T-helper 22 cell (primary cell): ENCODE measurements at places on chromosomes 7 and 10.
A peak's percentile ranks its signal among the peaks of the same experiment; 100 is the strongest.

DNA sequence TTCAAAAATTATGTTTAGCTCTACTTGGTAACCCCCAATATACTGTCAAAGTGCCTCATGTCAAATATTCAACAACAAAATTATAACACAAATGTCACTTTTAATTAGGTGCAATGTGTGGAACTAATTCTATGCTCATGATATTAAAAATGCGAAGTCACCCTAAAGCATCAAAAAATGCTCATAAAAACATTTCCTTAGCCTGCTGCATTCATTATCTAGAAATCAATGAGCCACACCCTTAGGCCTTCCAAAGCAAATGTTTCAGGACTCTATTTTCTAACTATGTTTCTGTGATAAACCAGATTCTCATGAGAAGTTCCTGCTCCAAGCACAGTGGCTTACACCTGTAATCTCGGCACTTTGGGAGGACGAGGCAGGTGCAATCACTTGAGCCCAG, 75.0 kb upstream of the ANK3 start:
- DNase-seq = no peak

- no peak for DNase-seq
Measured at GRCh38 chr10:14244147-14244546, 86.6 kb downstream of the FRMD4A start.

GRCh38 chr10:6385665-6386064, 182.9 kb downstream of the PFKFB3 start:
- DNase-seq = no peak

- no peak for DNase-seq
Measured at GRCh38 chr7:55343002-55343781, 21.9 kb upstream of the LANCL2 start.

DNA sequence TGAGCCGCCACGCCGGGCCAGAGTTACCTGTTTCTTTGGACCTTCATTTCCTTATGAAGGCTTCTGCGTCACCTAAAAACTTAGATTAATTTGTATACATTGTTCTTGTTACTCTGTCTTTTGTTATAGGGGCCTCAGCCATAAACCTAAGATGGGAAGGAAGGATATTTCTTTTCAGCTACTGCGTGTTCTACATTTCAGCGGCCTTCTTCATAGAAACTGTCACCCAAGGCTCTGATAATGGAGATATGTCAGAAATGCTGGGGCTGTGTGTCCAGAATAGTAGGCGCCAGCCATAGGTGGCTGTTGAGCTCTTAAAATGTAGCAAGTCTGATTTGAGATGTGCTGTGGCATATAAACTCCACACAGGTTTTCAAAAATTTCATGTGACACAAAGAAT, 52.9 kb downstream of the HK1 start:
- DNase-seq = no peak

DNA sequence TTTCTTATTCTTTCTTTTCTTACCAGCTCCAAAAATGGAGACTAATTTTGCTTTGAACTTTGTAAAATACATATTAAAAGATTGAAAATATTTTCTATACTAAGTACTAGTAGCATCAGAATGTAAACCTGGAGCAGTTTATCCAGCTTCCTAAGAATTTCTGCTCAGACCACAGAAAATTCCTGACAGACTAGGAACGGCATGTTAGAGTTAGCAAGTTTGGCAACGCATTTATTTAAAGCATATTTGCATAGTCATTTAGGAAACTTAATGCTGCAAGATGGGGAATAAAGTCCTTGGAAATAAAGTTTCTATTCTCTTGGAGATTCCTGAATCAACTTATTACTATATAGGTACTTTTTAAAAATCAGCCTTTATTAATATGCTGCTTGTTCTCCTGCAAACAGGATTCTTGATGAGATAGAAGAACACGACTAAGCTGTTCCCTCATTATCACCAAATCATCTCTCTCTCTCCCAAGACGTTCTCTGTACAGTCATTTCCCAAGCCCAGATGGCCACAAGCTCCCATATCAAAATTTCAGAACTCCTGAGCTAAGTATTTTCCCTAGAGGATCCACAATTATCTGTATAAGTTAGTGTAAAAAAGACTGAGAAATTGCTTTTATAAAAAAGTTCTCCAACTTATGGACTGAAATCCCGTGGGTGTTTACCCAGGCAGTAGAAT, 305.8 kb upstream of the NEBL start:
- no peak for DNase-seq

DNA sequence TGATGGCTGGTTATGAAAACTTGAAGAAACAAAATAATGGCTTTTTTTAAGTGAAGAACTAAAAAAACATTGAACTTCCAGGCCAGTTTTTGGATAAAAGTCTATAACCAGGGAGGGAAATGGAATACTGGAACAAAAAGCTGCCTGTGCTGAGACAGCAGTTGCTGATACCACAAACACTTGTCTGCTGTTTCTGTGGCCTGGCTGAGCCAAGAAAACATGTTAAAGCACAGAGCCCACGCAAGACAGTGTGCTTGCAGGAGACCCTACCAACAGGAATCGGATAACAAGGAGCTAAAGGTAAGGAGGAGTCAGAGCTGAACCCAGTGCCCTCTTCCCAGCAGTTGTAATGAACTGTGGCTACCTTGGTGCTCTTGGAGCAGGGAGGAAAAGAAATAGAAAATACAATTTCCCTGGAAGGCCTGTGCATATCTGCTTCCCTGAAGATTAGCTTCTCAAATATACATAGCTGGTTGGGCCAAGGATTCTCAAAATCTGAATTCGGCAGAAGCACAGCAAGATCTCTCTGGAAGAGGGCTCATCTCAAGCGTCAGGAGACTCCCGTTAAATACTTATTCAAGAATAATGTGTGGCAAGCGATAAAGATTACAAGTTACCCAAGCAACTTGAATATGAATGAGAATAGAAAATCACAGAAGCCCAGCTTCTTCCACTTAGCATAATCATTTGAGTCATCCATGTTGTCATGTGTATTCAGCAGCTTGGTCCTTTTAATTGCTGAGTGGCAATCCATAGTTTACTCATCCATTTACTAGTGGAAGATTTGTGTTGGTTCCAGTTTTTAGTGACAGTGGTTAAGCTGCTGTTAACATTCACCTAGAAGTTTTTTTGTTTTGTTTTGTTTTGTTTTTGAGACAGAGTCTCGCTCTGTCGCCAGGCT, 87.6 kb downstream of the NOD1 start:
- DNase-seq = no peak

GRCh38 chr7:2978408-2978807, 65.3 kb downstream of the CARD11 start:
- DNase-seq = peak; percentile 39

- peak; percentile 45 for DNase-seq
Measured at GRCh38 chr10:15370856-15371701, at the start of gene FAM171A1. Gene FAM171A1 (minus strand): TSS chr10:15371289. CDS start chr10:15371052, 237 bp downstream.

DNA sequence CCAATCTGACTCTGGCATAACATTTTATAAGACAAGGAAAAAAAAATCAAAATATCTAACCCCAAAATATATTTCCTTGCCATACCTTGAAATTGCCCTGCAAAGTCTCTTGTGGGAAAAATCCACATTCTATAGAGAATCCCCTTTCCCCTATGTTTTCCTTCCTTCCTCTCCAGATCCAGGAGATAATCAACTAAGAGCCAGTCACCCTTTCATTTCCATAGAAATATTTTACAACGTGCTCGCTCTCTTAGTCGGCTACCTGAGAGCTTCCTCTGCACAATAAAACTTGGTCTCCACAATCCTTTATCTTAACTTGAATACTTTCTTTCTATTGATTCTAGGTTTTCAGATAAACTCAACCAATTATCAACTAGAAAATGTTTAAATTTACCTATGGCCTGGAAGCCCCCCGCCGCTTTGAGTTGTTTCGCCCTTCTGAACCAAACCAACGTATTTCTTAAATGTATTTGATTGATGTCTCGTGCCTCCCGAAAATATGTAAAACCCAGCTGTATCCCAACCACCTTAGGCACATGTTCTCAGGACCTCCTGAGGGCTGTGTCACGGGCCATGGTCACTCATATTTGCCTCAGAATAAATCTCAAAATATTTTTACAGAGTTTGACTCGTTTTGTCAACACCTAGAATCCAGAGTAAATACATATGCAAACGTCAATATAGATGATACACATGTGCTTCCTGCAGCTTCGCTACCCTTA, 869 bp downstream of the PSAP start:
- DNase-seq = no peak

GRCh38 chr7:100884736-100885439, 4.6 kb downstream of the UFSP1 start:
- peak; percentile 16 for DNase-seq

- DNase-seq = peak; percentile 1
Measured at GRCh38 chr7:12731214-12731656, 43.8 kb downstream of the ARL4A start.

DNA sequence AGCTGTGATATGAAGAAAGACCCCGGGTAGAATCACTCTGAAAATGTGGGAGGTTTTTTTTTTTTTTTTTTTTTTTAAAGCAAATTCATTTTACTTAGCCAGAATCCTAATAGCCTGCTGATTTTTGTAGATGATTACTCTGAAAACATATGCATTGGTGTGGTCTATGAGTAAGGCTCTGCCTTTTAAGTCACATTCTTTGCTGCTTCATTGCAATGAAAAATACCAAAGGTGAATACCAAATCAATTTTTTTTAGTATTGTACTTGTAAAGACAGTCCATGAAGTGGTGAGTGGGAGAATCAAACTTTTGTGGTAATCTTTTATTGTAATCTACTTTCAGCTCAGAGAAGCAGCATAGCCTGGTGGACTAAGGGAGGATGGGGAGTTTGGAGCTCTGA, 130.3 kb downstream of the SDK1 start:
- DNase-seq = no peak

DNA sequence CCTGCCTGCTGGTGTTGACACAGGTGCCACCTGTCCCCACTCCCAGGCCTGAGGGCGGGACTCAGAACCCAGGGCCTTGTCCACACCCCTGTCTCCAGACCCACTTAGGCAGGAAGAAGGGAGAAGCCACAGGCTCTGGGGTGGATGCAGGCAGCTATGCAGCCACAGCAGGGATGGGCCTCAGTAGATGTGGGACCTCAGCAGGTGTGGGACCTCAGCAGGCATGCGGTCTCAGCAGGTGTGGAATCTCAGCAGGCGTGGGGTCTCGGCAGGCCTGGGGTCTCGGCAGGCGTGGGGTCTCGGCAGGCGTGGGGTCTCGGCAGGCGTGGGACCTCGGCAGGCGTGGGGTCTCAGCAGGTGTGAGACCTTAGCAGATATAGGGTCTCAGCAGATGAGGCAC, 118.0 kb upstream of the PITRM1 start:
- DNase-seq = no peak

DNA sequence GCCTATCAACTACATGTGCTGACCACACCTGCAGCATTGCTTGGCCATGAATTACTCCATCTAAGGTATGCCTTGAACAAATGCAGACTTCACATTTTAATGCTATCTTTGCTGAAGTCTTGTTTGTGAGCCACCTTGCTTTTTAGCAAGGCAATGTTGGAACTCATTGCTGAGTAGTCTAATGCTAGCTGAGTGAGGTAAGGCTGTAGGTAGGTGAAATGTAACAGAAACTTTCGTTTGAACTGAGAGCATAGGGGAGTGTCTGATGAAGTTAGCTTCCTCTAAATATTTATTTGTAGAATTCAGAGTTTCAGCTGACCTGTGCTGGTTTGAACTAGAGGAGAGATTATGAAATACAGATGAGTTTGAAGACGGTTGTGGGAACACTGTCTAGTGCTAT, 238.5 kb downstream of the SEMA3A start:
- no peak for DNase-seq

DNA sequence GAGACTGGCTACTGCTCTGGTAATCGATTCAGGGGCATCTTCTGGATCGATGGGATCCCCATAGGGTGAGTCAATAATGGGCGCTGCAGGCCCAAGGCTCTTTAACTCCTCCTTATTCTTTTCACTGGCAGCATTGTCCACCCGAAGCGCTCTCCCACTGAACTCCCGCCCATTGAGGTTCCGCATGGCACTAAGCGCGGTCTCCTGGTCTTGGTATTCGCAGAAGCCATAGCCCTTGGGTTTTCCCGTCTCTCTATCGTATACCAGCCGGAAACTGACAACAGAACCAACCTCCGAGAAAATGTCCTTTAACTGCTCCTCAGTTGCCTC, 285 bp downstream of the CSTF2T start:
- DNase-seq = no peak

GRCh38 chr10:21212912-21213311, 312.6 kb downstream of the SKIDA1 start:
- no peak for DNase-seq
